Activated CD4-positive, alpha-beta T cell treated with anti-CD3 and anti-CD28 coated beads for 4 hours (primary cell): ENCODE measurements at places on chromosomes 7 and 10.
A peak's percentile ranks its signal among the peaks of the same experiment; 100 is the strongest.

DNA sequence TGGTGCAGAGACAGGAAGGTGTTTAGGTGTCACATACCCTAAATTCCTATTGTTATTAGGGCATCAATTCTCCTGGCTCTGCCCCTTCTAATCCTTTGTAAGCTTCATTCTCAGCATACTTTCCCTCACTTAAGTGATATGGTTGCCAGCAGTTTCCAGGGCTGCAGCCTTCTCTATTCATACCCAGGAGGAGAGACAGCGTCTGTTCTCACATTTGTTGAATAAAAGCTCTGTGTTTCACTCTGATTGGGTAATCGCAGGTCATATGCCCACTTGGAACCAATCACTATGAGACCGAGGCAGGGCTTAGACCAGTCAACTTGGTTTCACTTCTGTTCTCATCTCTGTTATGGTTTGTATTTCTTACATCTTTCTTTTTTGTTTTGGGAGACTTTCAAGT, 109.6 kb upstream of the MTPN start:
- DNase-seq: no peak

GRCh38 chr10:131238669-131239280, 72.7 kb downstream of the TCERG1L start:
- DNase-seq: no peak

GRCh38 chr7:47640265-47640664, 58.4 kb upstream of the TNS3 start:
- no peak for DNase-seq

GRCh38 chr7:122974229-122974628, 21.3 kb downstream of the TAS2R16 start:
- no peak for DNase-seq

- no peak for DNase-seq
Measured at GRCh38 chr7:105734233-105734632, 142.2 kb downstream of the ATXN7L1 start.

GRCh38 chr7:31027161-31027965, 24.7 kb upstream of the ADCYAP1R1 start:
- DNase-seq: no peak

GRCh38 chr7:142030848-142031247, 35.2 kb downstream of the MGAM start:
- no peak for DNase-seq

- DNase-seq: peak; percentile 65
Measured at GRCh38 chr10:22022257-22023032, 18.9 kb upstream of the DNAJC1 start.

DNA sequence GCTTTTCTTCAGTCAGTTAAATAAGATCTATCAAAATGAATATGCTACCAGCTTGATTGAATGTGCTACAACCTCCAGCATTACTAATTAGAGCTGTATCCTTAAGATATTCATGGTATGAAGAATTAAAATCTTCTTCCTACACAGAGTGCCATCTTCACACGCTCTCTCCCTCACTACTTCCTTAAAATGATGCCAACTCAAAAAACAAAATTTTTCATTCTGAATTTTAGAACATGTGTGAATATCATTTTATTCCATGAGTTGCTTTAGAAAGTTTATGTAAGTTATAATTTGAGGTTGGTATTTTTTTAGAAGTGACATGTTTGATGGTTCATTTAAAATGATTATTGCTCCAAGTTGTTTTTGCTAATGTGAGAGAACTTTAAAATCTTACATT, 407.5 kb upstream of the CELF2 start:
- no peak for DNase-seq

DNA sequence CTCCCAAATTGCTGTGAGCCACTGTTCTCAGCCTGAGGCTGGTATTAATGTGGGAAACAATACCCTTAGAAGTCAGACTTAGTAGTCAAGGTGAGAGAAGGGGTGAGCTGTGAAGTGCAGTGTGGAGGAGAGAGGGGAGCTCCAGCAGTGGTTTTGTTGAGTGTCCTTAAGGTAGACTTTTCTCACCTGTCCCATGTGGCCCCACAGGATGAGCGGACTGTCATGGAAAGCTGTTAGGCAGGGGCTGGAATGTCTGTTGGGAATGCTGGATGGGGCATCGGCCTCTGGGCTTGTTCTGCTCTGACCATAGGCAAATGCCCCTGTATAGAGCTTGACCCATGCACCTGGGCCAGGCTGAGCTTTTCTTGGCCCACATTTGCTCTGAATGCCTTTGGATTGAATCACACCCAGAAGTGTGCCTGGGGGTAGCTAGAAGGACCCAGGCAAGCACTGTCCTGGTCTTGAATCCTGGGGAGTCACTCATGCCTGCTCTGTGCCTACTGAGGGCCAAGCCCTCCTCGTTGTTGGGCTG, 36.3 kb upstream of the SH2D4B start:
- DNase-seq: no peak

DNA sequence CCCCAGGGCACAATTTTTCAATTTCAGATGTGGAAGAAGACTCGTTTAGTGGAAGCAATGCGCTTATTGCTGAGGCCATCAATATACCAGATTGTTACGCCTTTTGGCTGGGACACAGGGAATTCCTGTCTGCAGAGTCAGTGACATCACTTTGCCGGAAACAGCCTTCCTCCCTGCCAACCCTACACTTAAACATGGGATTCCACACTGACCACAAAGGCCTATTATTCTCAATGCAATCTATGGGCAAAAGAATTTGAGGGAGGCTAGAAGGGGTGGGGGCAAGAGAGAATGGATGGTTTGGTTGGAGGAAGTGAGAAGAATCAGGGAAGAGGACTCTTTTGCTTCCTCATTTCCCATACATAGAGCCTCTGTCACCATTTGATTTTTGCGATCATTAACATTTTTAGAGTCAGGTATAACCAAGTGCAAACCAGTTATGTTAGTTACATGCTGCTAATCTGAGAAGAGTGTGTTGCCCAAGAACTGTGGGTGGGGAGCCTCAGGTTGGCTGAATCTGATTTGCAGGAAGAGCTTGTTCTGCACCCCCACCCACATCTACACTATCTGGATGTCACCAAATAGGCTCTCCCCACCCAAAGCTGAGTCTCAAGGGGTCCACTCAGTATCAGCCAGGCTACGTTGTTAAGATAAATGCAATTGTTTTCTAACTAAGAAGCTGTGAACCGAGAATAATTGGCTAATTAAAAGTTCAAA, 58.2 kb downstream of the ENTPD1 start:
- DNase-seq: no peak

- no peak for DNase-seq
Measured at GRCh38 chr7:20201380-20201779, 15.8 kb downstream of the MACC1 start.

DNA sequence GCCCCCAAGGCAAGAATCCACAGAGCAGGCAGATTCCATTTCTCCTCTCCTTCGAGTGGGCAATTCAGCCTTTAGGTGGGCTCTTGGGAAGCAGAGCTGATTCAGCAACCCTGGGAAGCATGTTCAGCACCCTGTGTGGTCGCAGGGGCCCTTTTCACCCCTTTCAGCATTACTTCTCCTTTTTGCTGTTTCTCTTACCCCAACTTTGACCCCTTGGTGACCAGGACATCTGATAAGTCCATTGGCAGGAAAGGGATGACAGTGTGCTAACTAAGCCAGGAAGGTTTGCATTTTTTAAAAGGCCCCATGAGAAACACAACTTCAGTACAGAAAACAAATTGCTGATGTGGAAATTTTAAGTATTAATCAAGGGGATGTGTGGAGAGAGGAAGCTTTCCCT, 283.7 kb upstream of the NRP1 start:
- no peak for DNase-seq

- DNase-seq: no peak
Measured at GRCh38 chr7:78159545-78159944, 361.0 kb downstream of the PHTF2 start.

DNA sequence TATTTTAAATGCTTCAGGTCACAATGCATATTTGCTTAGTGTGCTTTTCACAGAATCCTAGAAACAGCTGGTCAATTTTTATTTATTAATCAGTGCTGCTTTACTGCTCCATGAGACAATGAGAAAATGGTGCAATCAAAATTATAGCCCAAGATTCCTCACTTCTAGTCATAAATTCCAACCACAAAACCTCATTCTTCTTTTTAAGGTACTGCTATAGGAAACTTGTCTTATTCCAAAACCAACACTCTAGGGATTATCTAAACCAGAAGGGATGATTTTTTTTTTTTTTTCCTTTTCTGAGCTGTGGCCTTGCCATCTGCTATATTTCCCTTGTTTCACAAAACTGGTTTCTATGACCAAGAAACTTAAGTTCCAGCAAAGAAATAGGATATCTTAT, 64.0 kb upstream of the SEMA3A start:
- DNase-seq: no peak
